NCI-H146 (cell line): ENCODE measurements at places on chromosomes 5 and 9.

GRCh38 chr5:103472830-103473229 is 89.8 kb downstream of the NUDT12 start:
- DNase-seq = no peak

- DNase-seq = no peak
Measured at GRCh38 chr5:87686975-87687374, 274.2 kb upstream of the CCNH start.

DNA sequence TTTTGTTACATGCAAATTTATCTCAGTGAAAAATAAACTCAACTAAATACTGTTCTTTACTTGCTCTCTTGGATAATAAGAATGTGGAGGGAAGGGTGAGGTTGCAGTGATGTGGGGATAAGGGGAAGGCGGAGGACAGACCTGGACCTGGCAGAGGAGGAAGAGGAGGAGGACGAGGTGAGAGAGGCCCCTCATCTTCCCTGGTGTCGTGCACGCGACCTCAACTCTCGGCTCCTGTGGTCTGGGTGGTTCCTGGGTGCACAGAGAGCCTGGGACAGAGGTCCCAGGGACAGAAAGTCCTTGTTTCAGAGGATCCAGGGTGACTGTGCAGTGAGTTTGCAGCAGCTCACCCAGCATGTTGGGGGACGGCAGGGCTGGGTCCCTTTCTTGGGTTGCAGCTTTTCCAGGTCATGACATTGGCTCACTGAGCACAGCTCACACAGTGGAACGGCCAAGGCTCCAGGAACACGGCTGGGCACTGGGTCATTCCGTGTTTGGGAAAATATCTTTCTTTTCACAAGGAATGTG is 37.7 kb upstream of the LPCAT1 start:
- DNase-seq = no peak

DNA sequence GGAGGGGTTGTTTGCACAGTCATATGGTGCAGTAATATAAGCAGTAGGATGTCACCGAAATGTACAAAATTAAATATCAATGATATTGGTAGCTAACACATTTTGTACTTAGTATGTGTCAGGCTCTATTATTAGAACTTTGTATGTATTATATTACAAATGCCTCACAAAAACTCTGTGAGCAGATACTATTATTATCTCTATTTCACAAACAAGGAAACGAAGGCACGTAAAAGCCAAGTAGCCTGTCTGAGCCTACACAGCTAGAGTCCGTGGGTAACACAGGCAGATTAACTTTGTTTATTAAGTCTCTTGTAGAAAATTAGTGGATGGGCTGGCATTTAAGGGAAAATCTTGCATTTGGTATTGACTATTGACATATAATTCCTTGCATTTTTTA is 284.3 kb upstream of the DAB2 start:
- DNase-seq = no peak

- DNase-seq = no peak
Measured at GRCh38 chr5:132776938-132777208, 166 bp downstream of the SEPTIN8 start.

GRCh38 chr5:149062371-149063016 is 368 bp downstream of the SH3TC2 start:
- DNase-seq = no peak

- DNase-seq = no peak
Measured at GRCh38 chr5:167525004-167525403, 766.4 kb upstream of the WWC1 start.

DNA sequence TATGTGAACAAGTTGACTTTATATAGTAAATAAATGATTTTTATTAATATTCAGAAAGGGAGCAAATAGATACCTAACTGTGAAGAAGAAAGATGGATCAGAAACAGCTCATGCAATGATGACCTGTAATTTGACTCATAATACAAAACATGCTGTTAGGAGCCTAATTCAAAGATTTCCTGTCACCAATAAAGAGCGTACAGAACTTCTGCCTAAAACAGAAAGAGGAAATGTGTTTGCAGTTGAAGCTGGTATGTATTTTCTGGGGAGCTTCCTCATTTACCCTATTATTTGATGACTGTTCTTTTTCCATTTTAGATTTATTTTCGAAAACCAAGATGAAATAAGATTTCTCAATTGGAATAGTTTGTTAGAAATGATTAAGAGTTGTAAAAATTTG is 11.4 kb downstream of the YTHDC2 start:
- no peak for DNase-seq

DNA sequence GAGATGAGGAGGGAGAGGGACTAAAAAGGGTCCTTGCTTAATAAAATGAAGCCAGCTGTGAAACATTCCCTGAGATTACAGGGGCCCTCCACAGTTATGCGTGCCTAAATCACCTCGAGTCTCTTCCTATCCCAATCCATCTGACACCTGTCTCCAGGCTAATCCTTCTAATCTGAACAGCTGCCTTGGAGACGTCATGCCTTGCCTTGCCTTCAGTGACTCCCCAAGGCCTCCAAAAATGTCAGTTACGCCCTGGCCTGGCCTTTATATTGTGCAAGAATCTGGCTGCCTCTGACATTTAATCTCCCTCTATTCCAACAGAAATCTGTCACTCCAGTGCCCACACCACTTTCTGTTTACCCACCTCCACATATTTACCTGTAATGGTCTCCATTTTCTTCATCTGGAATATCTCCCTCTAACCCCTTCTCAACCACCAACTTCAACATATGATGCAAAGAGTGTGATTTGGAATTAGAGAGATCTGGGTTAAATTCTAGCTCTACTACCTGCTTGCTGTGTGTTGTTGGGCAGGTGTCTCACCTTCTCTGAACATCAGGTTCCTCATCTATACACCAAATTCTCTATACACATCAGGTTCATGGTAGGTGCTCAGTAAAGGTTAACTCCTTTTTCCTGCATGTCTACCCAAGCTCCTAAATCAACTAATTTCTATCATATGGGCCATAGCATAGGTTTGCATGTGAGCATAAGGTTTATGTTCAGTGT is 57.9 kb downstream of the PTCD2 start:
- no peak for DNase-seq

- DNase-seq = no peak
Measured at GRCh38 chr5:78574131-78574673, 74.4 kb downstream of the LHFPL2 start.

GRCh38 chr9:22097707-22098106 is 88.6 kb upstream of the CDKN2B start:
- DNase-seq = no peak

DNA sequence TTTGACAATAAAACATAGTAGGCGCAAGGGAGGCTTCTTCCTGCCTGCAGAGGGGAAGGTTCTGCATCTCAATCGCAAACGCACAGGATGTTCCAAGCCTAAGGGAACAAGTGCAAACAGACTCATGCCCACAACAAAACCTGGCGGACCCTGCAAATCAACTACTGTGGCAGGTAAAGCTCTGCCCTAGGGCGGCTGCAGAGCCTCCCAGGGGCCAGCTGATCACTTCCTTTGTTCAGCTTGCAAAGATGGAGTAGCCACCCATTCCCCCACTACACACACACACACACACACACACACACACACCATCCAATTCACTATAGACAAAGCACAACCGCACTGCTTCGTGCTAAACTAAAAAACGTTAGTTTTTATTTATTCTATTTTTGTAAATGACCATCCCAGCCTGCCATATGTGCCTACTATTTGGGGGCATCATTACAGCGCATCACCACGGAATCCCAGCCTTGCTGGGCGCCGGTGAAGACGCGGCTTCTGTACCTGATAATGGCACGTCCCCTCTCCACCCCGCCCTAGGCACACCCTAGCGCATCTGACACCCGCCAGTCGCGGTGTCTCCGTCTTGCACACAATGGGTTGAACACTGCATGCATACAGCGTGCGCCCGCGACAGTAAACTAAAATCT is 57.6 kb downstream of the DPYSL3 start:
- peak; percentile 71 for DNase-seq

- no peak for DNase-seq
Measured at GRCh38 chr5:80956272-80956671, 3.9 kb upstream of the RASGRF2 start.

DNA sequence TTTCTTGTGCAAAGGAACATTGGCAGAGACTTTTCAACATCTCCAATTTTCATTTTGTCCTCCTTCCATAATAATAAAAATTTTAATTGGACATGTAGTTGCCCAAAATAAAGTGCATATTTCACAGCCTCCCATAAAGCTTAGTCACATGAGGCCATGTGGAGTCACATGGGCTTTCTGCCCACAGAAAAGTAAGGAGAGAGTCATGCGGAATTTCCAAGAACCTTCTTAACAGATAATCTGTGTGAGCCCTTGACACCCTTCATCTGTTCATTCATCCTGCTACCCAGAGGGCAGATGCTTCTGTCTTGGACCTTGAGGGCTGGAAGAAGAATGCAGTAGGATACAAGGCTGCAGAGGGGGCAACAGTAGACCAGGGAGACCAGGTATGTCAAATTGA is 60.7 kb downstream of the APTX start:
- no peak for DNase-seq

DNA sequence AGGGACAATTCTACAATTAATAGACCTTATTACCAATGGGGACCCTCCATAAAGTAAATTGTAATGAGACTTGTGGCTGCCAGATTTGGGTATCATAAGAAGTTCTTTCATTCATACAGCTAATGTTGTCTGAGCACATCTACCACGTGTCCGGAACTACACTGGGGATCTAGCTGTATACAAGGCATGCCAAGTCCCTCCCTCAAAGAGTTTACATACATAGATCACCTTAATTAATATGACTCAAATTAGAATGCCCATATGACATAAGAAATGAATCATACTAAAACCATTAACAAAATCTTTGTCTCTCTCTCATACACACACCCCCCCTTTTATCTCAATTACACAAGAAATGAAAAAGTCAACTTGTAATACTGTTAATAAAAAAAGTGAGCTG is 18.0 kb upstream of the NR4A3 start:
- DNase-seq = no peak

GRCh38 chr5:157201857-157202256 is 21.2 kb downstream of the ITK start:
- no peak for DNase-seq

- DNase-seq = no peak
Measured at GRCh38 chr5:62977661-62978060, 399.0 kb downstream of the LRRC70 start.

GRCh38 chr5:160649304-160649703 is 202.7 kb downstream of the ATP10B start:
- DNase-seq = peak; percentile 20

DNA sequence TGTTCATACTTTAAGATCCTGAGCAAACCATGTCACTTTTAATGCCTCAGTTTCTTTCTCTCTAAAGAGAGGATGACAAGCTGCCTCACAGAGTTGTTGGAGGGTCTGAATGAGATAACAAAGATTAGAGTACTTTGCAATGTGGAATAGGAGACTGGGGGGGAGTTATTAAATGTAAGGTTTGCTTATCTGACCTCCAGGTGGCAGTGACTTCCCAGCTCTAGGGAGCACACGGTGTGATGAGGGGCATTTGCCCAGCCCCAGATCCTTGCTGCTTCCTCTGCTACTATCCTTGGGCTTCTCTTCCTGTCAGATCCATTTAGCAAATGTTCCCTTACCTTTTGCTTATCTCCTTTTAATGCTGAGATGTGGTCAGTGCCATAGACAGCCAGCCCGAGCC is 30.7 kb downstream of the ENHO start:
- peak; percentile 13 for DNase-seq

GRCh38 chr5:146642410-146642809 is 126.4 kb upstream of the GPR151 start:
- DNase-seq = no peak

GRCh38 chr5:442335-443238 is at the start of gene EXOC3:
Gene EXOC3 (plus strand): TSS chr5:443176. CDS start chr5:446206, 3,030 bp downstream.
- peak; percentile 75 for DNase-seq

DNA sequence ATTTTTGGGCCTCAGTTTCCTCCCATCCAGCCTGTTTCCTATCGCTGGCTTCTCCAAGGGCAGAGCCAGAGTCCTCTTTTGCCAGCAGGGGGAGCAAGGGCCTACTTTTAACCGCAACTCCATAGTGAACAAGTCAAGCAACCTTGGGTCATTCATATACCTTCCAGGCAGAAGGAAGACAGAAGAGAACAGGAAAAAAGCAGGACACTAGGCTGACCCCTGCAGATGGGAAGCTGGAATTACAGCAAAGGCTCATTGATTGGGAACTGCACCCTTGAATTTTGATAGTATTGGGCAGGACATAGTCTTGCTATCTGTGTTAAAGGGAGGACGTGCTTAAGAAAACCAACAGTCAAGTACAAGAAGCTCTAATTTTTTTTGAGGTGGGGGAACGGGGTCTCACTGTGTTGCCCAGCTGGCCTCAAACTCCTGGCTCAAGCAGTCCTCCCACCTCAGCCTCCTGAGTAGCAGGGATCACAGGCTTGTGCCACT is 30.1 kb downstream of the QRFP start:
- peak; percentile 80 for DNase-seq

DNA sequence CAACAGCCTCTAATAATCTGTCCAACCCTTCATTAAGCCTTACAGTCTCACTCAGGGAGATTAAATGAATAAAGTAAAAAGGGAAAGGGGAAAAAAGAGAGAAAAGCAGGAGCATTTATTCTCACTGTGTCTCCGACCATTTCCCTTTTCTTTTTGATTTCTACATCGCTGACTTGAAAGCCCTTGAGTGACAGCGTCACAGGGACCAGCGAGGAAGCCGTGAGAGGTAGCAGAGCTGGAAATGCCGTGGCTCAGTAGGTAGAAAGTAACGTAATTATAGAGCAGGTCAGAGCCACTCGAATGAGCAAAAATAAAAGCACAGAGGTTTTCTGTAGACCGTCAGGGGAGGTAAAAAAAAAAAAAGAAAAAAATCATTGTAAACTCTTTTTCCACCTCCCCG is 52.4 kb downstream of the ASS1 start:
- no peak for DNase-seq

GRCh38 chr5:92222449-92222848 is 839.3 kb upstream of the ARRDC3 start:
- DNase-seq = no peak
